NCI-H1105 treated with DMSO at 0.1 percent for 48 hours (cell line): ENCODE measurements at places on chromosomes 2 and 18.

GRCh38 chr2:148021886-148022285 is 995 bp downstream of the MBD5 start:
- DNase-seq: no peak

- DNase-seq: no peak
Measured at GRCh38 chr2:168731616-168732015, 70.8 kb upstream of the NOSTRIN start.

GRCh38 chr2:180599804-180600203 is 380.6 kb upstream of the UBE2E3 start:
- DNase-seq: no peak

GRCh38 chr18:79952456-79952995 is 1.1 kb upstream of the SLC66A2 start:
- DNase-seq: no peak

GRCh38 chr2:211468217-211468616 is 911.8 kb downstream of the CPS1 start:
- DNase-seq: no peak

GRCh38 chr2:144759746-144760145 is 239.8 kb upstream of the ZEB2 start:
- DNase-seq: no peak

- DNase-seq: no peak
Measured at GRCh38 chr2:173404841-173405750, 50.4 kb downstream of the CDCA7 start.

DNA sequence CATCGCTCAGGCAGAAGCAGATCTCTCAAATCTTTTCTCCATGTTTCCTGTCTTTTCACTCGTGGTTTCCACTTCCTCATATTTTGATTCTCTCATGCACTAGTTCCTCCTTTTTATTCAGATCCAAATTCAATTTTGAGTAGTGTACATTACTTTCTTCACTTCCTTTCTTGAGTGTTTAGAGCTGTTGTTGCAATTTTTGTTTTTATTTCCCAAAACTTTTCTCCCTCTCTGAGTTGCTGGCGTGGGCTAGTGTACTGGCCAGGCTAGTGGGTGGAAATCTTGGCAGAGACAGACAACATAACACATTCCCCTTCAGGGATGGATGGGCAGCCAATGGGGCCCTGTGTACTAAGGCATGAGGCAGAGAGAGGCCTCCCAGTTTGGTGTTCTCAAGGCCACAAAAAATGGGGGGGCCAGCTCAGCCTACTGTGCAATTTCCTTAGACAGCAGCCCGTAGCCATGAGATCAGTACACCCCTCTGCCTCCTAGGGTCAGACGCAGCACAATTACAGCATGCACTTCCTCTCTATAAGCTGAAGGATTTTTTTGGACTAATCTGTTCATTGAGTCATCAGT is 145.1 kb upstream of the PID1 start:
- DNase-seq: no peak

DNA sequence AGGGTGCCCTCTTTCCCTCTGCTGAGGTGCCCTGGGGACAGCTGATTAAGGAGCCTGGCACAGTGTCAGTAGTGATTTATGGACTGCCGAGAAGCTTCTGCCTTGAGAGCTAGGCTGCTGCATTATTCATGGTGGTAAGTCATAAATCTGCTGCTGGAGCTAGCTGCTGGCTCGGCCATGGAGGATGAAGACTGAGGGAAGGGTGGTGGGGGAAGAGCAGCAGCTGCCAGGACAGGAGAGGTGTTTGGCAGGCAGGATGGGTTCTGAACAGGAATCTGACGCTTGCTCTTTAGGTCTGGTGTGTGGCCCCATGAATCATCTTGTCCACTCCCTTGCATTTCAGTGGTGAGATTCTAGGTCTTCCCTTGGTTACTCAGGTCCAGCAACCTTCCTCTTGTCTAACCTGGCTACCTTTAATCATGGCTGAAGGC is 296.3 kb downstream of the DYSF start:
- DNase-seq: no peak

DNA sequence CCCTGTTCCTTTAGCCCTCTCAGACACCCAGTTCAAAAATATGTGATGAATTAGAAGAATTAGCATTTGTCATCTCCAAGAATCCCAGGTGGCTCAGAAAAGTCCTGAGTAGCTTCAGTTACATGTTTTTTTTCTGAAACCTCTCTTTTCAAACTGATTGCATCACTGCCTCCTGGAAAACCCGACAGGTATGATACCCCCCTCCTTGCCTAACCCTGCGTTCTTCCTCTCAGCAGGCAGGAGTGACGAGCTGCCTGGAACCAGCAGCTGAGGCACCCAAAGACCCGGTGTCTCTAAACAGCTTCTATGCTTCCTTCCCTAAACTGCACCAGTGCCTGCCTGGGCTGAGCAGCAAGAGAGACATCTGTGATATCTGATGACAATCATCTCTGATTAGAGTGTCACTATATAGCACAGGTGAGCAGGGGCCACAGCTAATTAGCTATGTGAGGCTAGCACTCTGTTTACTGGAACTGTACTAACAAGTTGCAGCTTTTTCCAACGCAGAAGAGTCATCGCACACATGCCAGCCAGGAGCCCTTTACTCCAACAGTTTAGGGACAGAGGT is 376.4 kb upstream of the ATP5MC3 start:
- no peak for DNase-seq

DNA sequence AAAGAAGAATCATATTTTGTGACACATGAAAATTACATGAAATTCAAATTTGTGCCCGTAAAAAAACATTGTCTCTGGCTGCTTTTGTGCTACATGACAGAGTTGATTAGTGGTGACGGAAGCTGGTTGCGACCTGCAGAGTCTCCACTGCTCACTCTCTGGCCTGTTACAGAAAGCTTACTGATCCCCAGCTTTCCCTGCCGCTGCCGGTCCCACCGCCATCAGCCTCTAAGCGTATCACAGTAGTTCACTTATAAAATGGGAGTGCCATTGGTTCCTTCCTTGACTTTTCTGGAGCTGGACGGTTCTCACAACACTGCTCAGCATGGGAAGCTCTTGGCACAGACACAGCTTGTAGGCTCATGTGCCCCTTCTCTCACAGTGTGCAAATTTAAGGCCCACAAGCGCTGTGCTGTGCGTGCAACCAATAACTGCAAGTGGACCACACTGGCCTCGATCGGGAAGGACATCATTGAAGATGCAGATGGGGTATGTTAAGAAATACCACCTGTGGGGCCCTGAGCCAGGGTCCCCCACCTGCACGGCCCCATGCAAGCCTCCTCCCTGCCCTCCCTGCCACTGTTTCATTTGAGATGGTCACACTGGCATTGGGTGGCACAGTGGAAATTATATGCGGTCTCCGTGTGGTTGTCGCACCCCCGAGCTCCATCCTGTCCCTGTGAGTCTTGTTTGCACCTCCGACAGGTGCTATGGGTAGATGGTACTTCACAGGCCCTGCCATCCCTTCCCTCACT is 81.3 kb downstream of the DGKD start:
- no peak for DNase-seq

- DNase-seq: no peak
Measured at GRCh38 chr2:70516596-70516995, 37.0 kb downstream of the TGFA start.

GRCh38 chr2:102418421-102418961 is 4.5 kb upstream of the IL18RAP start:
- no peak for DNase-seq

GRCh38 chr2:161147856-161148255 is 12.4 kb upstream of the TANK start:
- no peak for DNase-seq

DNA sequence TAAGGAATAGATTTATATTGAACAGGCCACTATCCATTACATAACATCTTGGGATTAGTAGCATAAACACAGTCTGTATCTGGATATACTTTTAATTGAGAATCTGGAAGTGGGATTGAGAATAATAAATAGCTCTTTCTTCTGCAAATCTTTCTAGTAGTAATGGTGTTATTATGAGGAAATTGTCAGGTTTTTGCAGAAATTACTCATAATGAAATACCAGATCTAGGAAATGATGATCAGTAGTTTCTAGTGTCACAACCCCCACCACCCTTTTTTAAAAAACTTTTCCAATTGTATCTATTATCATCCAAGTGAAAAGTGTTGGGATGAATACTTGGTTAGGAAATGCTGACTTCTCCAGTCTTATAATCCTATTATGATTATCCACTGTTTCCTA is 18.7 kb downstream of the NBEAL1 start:
- no peak for DNase-seq

DNA sequence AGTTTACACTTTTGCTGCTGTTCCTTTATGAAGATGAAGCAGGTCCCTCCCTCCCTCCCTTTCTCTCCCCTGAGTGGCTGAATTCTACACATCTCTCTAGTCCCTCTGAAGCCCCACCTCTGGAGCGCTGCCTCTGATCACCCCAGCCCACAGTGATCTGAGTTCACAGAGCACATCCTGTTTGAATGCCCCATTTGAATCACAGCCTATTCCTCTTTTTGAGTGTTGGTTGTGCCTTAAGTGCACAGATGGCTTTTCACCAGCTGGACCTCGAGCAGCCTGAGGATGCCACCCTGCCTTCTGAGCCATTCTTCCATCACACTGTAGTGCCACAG is 87.1 kb downstream of the ITGB1BP1 start:
- peak; percentile 79 for DNase-seq

GRCh38 chr2:101883860-101884259 is 107.9 kb upstream of the IL1R2 start:
- DNase-seq: no peak

- DNase-seq: no peak
Measured at GRCh38 chr2:20430035-20430434, 16.8 kb upstream of the RHOB start.

DNA sequence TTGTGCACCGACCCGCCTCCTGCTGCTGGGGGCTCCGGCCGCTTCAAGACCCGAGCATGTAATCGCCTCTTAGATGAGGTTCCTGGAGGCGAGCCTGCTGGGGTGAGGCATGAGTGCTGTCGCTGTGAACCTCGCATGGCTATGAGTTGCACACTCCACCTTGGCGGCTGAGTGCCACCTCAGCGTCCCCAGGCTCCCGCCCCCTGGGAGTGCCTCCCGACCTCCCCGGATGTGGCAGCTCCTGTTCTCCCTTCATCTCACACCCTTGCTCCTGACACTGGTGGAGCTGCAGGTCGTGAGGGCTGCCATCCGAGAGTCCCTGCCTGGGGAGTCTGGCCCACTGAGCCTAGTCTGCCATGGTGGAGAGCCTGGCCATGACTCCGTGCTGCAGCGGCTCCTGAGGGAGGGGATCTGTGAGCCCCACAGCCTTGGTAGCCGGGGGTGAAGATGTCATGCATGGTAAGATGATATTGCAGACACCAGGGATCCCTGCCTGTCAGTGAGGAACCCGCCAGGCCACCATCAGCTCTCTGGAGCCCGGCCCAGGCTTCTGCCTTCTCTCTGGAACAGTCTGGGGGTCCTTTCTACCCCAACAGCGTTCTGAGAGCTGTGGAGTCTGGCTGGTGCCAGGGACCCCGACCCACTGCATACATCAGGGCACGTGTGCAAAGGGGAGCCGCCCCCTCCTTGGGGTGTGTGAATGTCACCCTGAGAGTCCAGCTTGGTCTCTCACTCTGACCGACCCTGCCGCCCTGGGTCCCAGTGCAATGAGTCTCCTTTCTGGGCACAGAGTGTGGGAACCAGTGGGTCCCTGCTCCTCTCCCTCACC is 61.6 kb upstream of the HS6ST1 start:
- DNase-seq: no peak

- DNase-seq: no peak
Measured at GRCh38 chr2:112972423-112973086, 5.3 kb upstream of the IL36G start.

GRCh38 chr2:229330952-229331351 is 59.9 kb upstream of the PID1 start:
- no peak for DNase-seq

- peak; percentile 35 for DNase-seq
Measured at GRCh38 chr18:65750389-65751154, at the start of gene CDH7. TSS of gene CDH7 (plus strand) at chr18:65751012. CDS start at chr18:65762843, 11,831 bp downstream.

- no peak for DNase-seq
Measured at GRCh38 chr18:59629894-59630293, 67.3 kb downstream of the CCBE1 start.

- DNase-seq: no peak
Measured at GRCh38 chr2:184599872-184600222, 1.5 kb downstream of the ZNF804A start.

DNA sequence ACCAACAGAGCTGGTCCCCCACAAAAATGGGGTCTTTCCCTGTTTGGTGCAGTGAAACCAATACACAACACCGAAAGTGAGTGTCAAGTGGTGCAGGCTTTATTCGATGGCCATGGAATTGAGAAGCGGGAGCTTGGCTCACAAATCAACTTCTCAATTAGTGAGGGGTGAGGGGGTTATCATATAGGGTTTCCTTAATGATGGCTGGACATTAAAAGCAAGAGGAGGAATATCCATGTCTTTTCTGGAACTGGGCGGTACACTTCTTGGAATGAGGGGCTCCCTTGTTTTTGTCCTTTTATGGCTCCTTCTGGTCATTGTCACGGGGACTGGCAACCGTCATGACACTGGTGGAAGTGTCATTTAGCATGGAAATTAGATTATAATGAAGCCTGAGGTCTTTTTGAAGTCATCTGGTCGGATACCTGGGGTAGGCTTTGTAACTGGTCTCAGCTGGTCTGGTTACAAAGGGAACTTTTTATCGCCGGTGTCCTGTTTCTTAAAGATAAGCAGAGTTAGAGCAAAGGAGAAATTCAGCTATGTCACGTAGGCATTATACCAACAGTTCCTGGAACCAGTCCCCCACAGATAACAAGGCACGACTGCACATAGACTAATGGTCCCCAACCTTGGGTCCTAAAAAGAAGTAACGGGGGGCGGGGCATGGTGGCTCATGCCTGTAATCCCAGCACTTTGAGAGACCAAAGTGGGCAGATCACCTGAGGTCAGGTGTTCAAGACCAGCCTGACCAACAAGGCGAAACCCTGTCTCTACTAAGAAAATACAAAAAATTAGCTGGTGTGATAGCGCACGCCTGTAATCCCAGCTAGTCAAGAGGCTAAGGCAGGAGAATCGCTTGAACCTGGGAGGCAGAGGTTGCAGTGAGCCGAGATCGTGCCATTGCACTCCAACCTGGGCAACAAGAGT is 93.5 kb upstream of the NDUFV2 start:
- no peak for DNase-seq

DNA sequence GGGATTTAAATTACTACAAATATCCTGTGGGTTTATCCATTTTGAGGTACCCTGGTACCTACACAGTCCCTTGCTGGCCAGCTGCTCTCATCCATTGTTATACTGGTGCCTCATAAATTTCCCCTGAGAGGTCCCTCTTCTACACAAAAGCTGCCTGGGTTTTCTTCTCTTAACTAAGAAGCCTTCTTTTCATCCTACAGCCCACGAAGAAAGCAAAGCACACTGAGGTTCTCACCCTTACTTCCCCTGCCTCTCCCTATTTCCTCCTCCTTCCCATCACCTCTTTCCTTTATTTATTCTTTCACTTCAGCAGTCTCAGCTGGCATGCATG is 154.9 kb downstream of the CSRNP3 start:
- DNase-seq: no peak

GRCh38 chr18:48446582-48447225 is 37.5 kb upstream of the ZBTB7C start:
- peak; percentile 77 for DNase-seq

DNA sequence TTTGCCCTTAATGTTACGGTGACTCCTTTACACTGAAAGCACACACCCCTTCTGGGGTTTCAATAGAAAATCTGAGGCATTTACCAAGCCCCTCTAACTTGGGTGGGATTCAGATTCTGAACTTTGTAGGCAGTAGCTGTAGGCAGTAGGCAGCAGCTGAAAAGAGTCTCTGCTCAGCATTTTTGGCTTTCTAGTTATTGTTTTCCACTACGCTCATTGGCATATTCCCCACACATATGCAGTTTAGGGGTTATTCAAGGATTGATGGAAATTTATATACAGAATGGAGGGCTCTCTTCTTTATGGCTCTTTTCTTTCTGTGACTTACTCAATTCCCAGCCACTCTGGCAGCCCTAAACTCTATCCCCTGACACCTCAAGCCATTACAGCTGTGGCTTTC is 232.7 kb upstream of the REV1 start:
- no peak for DNase-seq
